ENCODE measurements at places on chromosomes 3 and 15. TPM values are rescaled to one million over a fixed set of nuclear protein-coding genes. Genes with fewer than 3 reads are reported as not detected.

DNA sequence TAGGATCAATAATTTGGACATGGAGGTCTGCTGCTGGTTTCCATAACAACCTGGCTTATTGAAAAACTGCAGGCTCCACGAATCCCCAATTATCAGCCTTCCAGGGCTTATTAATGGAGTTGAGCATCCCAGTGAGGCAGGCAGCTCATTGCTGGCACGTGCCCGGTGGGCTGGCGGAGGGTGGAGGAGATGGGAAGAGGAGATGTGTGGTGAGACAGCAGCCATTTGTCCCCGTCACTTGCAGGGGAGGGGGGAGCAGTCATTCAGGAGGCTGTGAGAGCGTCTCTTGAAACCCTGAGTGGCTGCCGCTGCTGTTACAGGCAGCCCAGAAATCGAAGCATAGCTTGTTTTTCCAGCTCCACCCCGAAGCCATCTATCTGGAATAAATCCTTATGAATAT is 70.6 kb downstream of the GAP43 start:
- no peak for DNase-seq

DNA sequence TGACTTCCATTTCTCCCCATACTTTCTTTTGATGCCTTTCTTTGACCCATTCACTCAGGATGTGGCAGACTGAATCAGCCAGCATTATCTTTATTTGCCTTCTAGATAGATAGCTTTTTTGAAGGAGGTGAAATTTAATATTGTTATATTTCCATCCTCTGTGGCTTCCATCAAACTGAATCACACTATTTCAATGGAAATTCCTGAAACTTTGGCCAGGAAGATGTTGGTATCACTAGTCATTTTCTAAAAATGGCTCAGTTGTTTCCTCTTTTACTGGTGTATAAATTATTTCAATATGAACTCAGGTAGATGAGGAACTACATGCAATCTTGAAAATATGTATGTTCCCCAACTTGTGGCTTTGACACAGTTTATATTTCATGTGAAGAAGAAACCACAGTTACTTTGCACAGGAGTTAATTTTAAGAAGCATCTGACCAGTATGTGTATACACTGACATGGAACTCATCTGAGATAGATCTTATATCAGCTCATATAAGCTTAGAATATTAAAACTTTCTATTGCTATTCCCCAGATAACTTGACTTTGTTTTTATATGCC is 248.3 kb downstream of the CGGBP1 start:
- DNase-seq = no peak

GRCh38 chr15:25733856-25734679 is 129.1 kb downstream of the ATP10A start:
- no peak for DNase-seq

- no peak for DNase-seq
Measured at GRCh38 chr15:74680456-74680855, 15.4 kb downstream of the EDC3 start.

DNA sequence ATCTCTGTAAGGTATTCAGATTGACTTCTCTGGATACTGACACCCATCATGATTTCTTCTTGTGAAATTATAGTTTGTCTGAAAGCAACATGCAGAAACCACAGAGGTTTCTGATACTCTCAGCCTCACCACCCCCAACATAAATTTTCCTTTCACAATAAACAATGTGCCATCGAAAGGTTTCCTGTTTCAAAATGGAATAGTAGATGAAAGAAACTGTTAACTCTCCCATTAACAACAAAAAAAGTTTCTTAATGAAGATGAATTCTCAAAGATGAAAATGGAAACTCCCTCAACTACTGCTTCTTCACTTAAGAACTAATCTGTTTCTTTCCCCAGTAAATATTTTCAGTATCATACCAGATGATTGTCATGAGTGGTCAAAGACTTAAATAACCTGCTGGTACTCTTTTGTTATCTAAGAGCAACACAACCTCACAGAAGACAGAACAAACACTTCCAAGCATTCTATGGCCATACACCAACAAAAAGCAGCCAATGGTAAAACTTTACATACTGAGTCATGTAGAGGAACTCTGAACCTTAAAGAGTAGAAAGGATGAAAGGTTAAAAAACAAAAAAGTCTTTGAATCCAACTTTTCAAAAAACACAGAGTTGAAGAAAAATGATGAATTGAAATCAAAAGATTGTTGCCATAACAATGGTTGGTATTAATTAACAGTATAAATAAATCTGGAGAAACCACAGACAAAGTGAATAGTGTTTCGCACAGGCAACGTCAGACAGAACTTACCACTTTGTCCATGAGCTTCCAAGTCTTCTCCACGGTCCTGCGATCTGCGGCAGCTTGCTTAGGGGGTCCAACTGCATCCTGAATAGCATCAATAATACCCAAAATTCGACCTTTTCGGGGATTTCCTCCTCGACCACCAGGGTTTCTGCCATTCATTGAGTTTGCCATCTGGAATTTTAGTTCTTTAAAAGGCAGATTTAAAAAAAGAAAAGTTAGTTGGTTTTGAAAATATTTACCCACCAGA is 1.9 kb downstream of the CBLB start:
- DNase-seq = no peak

- DNase-seq = no peak
Measured at GRCh38 chr3:126951561-126951960, 31.4 kb upstream of the PLXNA1 start.

The CEMIP gene
- 0.04 TPM for total RNA-seq

DNA sequence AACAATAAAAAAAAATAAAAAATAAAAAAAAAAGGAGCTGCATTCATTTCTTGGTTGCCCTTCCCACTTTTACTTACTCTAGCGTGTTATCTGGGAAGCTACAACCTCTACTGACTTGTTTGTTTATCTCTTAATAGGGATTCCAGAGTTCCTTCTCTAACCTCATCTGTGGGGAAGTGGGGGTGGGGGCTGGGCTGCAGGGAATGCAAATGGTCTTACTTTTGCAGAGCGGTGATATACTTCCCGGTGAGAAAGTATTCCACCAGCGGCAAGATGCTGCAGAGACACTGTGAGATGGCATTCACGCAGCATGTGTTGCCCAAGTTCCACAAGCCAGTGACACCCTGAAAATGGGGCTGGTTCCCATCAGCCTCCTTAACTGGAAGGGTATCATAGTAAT is 2.1 kb downstream of the USP50 start:
- DNase-seq = no peak

GRCh38 chr15:57503911-57504598 is 87.6 kb upstream of the MYZAP start:
- DNase-seq = no peak

The TRIM71 gene
- total RNA-seq = 0.05 TPM

All from heart left ventricle (tissue), 16 donors.